Stimulated activated CD8-positive, alpha-beta memory T cell treated with anti-CD3 and anti-CD28 coated beads, Interleukin-2, amount 100 ng/mL, for 1 hour (primary cell): ENCODE measurements at places on chromosomes 7 and 10.

DNA sequence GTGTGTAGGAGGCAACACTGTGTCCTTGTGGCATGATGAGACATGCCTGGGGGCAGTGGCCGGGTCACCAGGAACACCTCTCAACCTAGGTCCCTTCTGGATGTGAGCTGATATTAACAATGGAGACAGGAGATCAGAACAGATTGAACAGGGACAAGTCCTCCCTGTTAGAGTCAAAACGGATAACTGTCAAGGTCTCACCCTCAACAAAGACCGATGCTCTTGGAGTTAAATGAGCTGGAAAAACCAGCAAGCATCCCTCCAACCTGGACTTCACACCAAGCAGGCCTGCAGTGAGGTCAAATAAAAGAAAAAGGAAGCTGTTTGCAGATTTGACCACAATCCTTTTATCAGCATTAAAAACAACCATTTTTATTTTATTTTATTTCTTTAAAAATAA is 49.0 kb downstream of the SLIT1 start:
- DNase-seq: no peak

- DNase-seq: no peak
Observed at GRCh38 chr7:24959735-24960485, 20.1 kb downstream of the OSBPL3 start.

DNA sequence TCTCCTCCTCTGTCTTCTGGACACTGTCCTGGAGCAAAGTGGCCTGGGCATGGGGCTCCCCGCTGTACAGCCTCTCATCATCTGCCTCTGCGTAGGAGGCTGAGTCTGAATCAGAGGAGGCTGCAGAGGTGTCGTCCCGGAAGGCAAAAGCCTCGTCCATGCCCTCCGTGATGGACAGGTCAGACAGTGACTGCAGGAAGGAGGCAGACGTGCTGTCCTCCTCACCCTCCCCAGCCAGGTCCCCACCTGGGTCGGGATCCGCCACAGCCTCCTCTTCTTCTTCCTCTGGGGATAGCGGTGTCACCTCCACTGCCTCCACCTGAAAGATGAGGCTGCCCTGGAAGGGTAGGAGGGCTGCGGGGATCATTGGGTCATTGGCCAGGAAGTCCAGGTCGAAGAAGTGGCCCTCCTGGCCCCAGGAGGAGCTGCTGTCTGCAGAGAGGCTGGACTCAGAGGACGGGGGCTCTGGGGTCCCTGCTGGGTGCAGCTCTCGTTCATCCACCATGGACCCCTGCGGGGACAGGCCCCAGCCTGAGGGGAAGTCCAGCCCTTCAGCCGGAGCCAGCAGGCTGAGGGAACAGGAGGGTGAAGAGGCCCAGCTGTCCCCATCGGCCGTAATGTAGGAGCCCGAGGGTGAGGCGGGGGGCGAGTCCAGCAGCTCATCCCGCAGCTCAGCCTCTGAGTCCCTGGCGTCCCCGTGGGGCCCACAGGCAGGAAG is 3.7 kb downstream of the NACAD start:
- no peak for DNase-seq

- no peak for DNase-seq
Observed at GRCh38 chr10:36555036-36555435, 570.4 kb upstream of the ANKRD30A start.

DNA sequence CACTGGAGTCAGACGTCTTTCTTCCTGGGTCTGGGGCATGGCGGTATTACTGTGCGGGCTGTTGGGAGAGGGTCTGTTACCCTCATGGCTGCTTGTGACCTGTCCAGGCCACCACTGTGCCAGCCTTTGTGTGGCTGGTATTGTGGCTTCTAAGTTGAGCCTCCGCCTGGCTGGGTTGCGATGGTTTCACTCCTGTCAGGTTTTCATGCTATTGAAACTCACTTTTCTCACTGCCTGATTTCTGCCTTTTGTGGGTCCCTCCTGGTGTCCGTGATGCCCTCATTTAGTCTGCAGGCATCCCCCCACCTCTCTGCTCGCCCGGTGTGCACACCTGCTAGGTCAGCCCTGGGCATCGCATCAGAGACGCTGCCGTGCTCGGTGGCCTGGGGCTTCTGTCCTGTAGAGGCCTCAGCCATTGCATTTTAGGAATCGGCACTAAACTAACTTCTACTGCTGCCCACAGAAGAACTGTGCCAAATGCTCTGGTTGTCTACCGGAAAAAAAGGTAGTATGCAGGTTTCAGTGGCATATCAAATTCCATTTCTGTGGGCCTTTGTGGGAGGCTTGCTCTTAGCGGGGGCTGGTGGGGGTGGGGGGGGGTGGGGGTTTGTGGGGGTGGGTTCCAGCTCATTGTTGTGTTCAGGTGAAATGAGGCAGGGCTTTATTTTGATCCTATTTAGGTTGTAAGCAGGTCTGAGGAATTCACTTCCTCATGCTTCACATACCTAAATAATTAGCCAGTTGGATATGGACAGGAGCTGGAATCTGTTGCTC is 64.3 kb downstream of the MGMT start:
- DNase-seq: no peak

DNA sequence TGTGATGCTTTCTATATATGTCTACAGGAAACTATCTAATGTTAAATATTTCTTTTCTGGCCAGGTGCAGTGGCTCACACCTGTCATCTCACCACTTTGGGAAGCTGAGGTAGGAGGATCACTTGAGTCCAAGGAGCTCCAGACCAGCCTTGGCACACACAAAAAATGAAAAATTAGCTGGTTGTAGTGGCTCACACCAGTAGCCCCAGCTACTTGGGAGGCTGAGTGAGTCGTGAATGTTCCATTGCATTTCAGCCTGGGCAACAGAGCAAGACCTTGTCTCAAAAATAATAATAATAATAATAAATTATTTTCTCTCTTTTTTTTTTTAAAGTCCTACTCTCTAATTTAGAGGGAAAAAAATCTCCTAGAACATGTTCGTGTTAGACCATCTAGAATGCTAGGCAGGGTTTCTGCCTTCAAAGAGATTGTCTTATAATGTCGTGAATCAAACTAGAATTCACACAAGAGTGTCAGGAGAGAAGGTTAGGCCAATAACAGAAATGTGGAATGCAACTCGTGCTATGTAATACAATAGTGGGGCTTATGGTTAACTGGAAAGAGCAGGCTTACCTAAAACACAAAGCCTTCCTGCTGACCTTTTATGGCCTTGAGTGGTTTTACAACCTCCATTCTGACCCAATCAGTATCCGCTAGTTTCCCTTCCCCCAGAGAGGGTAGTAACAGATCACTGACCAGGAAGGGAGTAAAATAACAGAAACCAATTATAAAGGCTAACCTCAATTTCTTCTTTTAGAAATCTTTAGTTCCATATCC is 46.3 kb downstream of the MYOF start:
- DNase-seq: no peak

DNA sequence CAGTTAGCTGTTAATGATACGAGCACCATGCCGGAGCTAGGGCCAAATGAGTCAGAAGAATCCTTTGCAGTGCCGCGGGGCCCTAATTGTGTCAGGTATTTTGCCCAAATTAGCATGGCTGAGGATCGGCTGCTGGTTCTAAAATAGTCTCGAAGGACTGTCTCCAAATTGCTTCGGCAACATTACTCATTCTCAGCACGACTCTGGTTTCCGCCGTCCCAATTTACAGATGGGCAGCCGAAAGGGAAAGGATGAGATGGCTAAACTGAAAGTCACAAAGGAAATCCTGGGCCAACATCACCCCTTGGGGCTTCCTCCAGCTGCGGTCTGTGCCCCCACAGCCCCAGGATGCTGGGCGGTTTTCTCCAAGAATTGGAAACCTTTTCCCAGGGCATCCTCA is 351.4 kb downstream of the PAXIP1 start:
- DNase-seq: no peak

DNA sequence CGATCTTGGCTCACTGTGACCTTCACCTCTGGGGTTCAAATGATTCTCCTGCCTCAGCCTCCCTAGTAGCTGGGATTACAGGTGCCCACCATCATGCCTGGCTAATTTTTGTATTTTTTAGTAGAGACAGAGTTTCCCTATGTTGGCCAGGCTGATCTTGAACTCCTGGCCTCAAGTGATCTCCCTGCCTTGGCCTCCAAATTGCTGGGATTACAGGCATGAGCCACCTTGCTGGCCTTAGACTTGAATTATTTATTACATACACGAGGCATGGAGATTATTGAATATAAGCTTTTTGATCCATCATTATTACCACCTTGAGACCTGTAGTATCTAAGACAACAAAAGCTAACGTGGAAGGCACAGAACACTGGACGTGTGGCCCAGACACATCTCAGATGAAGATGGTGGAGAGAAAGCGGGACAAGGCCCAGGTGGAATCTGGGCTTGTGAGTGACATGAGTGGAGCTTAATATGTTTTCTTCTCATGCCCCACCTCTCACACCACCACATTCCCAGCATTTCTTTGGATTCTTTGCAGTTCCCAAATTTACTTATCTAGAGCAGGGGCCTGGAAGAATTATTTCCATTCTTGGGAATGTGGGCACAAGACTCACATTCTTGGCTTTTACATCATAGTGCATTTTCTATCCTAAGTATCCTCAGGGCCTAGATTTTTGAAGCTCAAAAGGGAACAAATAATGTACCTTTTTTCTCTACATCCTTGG is 76.6 kb downstream of the SUGCT start:
- no peak for DNase-seq

GRCh38 chr10:74674927-74675326 is 151.5 kb upstream of the KAT6B start:
- DNase-seq: no peak

DNA sequence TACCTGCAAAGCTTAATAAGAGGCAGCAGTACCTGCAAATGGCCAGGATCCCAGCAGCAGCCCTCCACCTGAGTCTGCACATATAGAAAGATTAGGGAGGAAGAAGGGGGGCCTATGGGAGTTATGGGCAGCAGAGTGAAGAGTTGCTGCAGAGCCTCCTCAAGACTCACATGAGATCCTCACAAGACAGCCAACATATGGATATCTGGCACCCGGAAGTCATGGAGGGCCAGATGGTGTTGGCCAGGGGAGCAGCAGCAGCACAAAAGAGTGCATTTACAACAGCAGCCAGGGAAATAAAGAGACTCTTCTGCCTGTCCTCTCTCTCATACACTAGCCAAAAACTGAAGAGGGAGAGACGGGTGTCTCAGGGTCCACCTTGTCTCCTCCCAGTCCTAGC is 4.0 kb upstream of the TAS2R40 start:
- no peak for DNase-seq

GRCh38 chr10:118458957-118459641 is 117.0 kb upstream of the FAM204A start:
- no peak for DNase-seq

DNA sequence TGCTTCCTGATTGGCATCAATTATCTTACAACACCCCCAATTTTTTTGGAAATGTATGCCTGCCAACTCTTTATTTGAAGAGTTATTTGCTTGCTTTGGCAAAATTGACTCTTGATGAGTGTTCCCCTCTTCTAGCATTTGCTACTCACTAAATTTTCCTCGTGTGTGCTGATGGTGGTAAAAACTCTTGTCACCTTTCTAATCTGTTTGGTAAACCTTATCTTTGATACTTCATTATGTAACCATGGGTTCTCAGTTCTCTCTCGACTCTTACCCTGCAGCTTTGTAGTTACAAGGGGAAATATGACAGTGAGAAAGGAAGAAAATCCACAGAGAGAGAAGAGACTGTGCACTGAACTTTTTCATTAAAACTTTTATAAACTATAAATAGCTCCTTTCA is 102.5 kb downstream of the CDK14 start:
- no peak for DNase-seq

DNA sequence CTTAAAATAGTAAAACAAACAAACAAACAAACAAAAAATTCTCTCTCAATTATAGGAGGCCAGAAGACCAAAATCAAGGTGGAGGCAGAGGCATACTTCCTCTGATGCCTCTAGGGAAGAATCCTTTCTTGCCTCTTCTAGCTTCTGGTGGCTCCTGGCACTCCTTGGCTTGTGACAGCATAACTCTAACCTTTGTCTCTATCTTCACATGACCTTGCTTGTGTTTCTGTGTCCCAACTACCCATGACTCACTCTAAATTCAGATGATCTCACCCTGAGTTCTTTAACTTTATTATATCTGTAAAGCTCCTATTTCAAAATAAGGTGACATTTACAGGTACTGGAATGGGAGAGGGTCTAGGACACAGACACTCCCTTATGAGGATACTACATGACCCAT is 88.3 kb upstream of the ANTXRL start:
- DNase-seq: no peak
